ENCODE measurements at places on chromosomes 16 and 17.

DNA sequence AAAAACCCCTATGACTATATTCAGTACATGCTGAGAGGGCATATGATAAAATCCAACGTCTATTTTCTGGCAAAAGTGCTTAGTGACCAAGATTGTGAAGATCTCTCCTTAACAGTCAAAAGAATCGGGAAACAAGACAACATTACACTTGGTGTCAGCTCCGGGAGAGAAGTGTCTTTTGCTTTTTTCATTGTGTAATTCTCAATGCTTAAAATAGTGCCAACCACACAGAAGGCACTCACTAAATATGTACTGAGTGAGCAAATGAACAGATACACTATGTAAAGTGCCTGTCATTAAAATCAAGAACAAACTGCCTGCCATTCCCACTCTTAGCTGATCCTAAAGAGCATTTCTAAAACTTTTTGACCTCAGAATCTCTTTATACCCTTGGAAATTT lies 34.1 kb downstream of the VPS53 start:
- no peak for DNase-seq

DNA sequence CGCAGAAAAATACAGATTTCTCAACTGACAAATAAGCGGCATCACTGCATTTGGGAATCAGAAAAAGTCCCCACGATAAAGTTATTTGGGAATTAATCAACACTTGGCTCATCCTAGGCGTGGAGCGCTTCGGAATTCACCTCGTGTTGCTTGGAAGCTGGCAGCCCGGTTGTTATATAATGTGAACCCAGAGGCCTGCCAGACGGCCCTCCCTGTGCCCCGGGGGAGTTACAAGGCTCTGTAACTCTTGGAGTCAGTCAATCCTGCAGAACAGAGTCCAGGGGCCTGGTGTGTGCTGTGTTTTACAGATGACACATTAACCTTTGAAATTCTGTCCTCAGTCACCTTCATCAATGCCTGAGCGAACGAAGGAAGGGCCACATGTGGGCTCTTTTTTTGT lies 111.1 kb downstream of the PITPNC1 start:
- peak; percentile 31 for DNase-seq

DNA sequence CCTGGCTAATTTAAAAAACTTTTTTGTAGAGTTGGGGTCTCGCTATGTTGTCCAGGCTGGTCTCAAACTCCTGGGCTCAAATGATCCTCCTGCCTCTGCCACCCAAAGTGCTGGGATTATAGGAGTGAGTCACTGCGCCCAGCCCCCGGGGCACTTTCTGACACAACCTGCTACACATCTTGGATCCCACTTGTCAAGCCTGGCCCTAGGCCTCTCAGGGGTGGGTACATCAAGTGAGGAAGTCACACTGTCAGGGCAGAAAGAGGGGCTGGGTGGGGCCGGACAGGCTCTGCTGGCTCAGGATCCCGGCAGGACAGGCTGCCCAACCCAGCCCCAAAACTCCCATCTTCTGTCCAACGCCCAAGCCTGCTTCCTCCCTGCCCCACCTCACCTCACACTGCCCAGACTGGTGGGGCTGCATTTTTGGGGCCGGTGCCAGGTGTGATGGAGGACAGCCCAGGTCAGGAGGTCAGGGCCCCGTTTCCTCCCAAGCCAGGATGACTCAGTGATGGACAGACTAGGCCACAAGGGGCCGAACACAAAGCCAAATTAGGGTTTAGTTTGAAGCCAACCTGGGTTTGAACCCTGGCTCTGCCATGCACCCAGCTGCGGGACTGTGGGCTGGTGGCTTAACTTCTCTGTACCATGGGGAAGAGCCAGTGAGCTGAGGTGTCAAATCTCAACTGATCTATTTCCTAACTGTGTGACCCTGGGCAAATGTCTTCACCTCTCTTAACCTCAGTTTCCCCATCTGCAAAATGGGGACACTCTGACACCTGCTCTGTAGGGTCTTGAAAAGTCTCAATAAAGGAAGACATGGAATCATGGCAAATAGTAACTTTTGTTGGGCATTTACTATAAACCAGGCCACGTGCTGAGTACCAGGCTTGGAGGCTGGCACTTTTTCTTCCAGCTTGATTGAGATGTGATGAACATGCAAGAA lies 8.9 kb upstream of the PPL start:
- DNase-seq, result peak; percentile 83

DNA sequence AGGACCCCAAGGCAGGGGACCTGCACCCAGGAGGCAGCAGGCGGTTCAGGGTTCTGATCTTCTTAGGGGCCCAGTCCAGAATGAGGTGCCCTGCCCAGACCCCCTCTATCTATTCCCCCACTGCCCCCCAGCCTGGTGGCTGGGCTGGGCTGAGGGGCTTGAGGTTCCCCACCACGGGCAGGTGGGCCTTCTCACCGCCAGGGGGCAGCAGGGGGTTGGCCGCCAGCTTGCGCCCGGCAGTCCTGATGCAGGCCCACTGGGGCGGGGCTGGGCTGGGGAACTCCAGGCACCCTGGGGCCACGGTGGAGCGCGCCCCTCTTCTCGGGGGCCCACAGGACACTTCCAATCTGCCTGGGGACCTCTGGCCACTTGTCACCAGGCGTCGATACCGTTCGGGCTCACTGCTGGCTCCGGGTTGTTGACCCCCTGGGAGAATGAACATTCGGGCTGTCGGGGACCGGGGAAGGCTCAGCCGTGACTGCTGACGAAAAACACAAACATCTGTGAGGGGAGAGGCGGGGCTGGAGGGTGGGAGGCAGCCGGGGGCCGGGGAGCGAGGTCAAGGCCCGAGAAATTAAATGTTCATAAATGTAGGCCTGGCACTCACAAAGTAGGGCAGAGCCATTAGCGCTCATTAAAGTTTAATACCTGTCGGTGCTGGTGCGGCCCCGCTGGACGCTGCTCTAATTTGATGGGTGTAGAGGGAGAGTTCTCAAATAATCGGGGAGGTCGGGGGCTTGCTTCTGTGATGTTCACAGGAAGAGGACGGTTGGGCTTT lies 219.3 kb upstream of the GSE1 start:
- DNase-seq, result no peak

DNA sequence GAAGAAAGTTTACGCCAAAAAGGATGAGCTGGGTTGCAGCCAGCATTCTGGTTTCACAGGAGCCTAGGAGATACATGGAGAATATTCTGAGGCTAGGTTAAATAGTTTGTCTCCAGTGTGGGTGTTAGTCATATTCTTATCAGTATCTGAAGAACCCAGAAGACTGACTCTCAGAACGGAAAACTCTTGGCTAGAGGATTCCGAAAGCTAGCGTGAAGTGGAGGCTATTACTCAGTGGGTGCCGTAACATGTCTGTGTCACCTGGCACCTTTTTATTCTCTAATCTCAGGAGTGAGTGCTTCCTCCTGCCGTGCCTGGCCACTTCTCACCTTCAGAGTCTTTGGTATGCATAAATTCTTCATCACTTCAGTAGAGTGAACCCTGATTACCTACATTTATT lies 199.5 kb downstream of the WWOX start:
- no peak for DNase-seq

- DNase-seq, result no peak
These were observed 129.5 kb downstream of the CDH13 start for GRCh38 chr16:82756283-82756599.

DNA sequence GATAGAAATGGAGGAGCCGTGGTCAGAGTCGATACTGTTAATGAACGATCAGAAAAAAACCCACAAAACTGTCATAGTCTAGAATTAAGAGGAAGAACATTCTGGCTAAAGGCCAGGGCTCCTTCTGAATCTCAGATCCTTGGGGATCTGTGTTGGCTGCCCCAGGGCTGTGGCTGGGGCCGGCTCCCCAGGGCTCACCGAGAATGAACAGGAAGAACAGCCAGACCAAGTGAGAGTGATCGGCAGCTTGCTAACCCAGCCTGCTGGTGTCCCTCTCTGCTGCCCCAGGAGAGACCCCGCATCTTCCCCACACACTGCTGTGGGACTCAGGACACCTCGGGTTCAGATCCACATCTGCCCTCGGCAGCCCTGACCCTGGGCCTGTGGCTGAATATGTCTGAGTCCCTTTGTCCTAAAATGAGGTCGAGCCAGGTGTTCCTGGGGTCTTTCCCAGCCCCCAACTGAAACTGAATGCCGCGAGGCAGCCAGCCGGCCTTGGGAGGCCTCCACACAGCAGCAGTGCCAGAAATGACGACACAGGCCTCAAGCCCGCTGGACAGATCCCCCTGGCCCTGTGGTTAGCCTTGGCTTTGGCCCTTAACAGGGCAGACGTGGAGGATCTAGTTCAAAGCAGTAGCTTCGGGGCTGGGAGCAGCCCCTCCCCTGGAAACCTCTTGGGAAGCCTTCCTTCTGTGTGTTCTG lies 23.9 kb upstream of the CLEC18A start:
- no peak for DNase-seq

DNA sequence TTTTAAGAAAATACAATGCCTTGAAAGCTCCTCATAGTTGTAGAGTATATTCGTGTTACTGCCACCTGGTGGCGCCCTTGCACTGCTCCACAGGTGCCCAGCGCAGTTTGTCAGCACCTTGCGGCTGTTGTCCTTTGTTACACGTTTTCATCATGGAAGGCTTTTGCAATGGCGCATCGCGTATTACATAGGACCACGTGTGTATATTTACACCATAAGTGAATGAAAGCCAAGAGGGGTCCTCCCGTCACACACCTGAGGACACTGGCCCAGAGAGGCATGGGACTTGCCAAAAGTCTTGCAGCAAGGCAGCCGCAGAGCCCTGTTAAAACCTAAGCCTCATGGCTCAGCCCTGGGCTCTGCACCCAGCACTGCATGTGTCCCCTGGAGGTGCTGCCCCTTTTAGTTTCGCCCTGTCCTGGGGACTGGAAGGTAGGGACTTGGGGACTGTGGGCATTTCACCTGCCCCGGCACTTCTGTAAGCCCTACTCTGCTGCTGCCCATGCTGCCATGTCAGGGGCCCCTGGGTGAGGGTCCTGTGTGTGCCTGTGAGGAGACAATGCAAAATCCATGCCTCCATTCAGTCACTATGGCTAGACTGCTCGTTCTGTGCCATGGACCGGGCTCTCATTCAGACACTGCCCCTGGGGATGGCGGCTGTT lies 24.3 kb downstream of the POLR3E start:
- DNase-seq, result peak; percentile 59

GRCh38 chr16:84959045-84959576 lies 52.2 kb downstream of the ZDHHC7 start:
- no peak for DNase-seq

DNA sequence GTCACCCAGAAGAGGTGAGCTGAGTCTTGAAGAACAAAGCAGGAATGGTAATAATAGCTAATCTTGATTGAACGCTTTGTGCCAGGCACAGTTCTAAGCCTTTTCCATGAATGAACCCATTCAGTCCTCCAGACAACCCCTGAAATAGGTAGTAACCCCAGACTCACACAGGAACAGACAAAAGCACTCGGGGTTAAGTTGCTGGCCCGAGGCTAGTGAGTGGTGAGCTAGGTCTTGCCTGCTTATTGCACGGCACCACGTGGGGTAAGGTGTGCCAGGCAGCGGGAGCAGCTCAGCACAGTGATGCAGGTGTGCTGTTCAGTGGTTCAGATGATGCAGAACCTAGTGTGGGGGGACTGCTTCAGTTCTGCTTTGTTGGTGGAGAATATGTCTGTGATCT lies 181.6 kb downstream of the RAB11FIP4 start:
- DNase-seq, result no peak

DNA sequence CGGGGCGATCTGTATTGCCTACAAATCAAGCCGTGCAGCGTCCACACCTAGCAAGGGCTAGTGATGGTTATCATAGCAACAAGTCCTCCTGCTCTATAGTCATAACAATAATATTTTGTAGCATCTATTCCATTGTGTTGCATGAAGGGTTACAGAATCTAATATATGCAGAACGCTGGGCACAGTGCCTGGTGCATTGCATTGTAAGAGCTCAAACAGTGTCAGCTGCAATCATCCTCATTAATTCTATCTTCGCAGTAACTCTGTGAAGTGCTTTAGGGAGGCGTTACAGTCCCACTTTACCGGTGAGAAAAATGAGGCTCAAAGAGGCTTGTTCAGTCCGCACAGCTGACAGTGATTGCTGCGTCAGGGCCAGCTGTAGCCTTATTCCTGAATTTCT lies 149.4 kb downstream of the RBFOX1 start:
- no peak for DNase-seq

GRCh38 chr16:75801307-75801706 lies 75.0 kb upstream of the CPHXL start:
- DNase-seq, result no peak

GRCh38 chr17:50062293-50063243 lies 6.7 kb downstream of the ITGA3 start:
- peak; percentile 99 for DNase-seq

All from Caki2 (cell line).